Stimulated activated CD4-positive, alpha-beta T cell treated with anti-CD3 and anti-CD28 coated beads, TNF-alpha, amount 100 ng/mL, for 4 hours (primary cell): ENCODE measurements at places on chromosomes 4 and X.

DNA sequence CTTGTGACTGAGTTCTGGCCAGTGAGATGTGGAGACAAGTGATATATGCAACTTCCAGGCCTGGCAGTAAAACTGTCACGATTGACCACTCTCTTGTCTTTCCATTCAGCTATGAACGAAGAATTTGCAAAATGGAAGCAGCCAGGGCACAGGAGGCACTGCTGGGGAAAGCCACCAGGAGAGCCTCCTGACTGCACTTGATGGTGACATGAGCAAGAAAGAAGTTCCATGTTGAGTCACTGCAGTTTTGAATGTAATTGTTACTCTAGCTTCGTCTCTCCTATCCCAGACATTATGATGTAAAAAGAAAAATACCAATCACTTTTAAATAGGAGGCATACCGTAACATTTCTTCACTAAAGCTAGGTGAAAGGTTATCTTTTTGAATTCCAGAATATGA lies 32.4 kb upstream of the ZCCHC4 start:
- no peak for DNase-seq

- DNase-seq = no peak
Observed at GRCh38 chr4:159390648-159391047, 287.8 kb downstream of the RAPGEF2 start.

DNA sequence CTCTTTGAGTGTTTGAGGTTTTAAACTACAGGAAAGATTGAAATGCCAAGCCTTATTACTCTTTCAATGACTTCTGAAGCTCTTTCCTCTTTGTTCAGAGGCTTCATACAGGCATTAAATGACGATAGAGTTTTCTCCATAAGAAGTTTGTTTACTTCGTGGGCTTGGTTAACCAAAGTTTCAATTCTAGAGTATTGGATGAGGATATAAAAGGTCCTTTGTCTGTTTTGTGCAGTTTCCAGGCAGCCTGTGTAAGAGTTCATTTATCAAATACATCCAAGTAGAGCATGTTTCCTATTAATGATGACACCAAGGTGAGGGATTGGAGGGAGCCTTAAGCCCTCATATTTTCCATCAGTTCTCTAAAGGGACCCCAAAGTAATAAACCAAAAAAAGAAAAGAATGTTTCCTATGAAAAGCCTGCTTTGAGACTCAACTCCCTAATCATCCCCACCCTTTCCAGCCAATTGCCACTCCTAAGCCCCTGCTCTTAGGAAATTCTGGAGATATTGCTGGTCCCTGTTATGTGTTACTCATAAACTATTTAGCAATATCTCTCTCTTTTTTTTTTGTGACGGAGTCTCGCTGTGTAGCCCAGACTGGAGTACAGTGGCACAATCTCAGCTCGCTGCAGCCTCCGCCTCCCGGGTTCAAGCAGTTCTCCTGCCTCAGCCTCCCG lies 106.2 kb upstream of the IL13RA1 start:
- no peak for DNase-seq

GRCh38 chr4:108674356-108674977 lies 24.1 kb downstream of the OSTC start:
- no peak for DNase-seq

GRCh38 chr4:176889776-176890175 lies 97.1 kb upstream of the VEGFC start:
- DNase-seq = no peak

DNA sequence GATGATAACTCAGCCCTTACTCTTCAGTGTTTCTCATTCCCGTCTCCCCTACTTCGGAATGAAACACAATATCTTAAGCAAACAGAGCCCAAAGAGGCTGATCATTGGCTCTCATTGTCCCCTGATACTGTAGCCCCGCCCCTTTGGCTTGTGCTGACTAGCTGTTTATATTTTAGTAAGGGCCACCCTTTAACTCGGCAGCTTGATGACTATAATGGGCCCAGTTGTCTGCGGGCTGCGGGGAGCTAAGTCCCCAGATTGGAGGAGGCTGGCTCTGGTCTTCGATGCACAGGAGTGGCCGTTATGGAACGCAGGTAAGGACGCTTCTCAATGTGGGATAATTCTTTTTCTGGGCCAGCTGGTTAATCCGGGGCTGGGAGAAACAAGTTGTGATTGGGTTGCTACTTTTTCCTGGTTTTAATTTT lies at the start of gene TRIM2:
Gene TRIM2 (plus strand): TSS at position 197 of the 425 bp plus-strand sequence. CDS start 88 bp downstream, at position 285.
- DNase-seq = no peak

- no peak for DNase-seq
Observed at GRCh38 chrX:66408507-66408906, 230.4 kb downstream of the EDA2R start.

- DNase-seq = no peak
Observed at GRCh38 chrX:103849558-103849957, 17.5 kb upstream of the RAB9B start.

DNA sequence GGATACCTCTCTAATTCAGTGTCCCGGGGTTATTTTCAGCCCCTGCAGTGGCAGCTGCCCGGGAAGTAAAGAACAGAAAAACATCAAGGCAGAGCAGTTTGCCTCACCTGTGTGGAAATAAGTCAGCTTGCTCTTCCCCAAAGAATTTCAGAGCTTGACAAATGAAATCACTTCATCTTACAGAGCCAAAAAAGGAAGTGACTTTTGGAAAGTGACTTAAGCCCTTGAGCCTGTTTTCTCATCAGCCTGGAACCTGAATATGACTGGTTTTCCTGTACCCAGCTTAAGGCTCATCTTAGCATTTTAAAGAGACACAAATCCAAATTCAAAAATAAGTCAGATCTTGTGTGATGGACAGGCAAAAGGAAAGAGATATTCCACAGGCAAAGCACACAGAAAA lies 211.6 kb downstream of the RCHY1 start:
- DNase-seq = no peak

DNA sequence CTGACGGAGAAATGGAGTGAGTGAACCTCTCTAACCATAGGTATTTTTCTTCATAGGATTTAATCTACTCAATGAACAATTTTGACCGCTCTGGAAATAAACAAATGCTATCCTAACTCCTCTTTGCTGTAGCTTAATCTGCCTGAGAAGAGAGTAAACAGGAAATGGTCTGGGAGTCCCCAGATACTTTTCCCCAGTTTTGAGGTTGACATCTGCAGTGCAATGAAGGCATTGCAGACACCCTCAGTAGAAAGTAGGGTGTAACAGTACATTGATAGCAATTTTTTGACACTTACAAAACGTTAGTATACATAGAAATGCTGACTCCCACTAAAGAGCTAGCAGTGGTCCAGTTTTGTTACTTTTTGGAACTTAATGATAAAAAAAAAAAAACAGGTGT lies 495.9 kb upstream of the FAM241A start:
- DNase-seq = no peak

DNA sequence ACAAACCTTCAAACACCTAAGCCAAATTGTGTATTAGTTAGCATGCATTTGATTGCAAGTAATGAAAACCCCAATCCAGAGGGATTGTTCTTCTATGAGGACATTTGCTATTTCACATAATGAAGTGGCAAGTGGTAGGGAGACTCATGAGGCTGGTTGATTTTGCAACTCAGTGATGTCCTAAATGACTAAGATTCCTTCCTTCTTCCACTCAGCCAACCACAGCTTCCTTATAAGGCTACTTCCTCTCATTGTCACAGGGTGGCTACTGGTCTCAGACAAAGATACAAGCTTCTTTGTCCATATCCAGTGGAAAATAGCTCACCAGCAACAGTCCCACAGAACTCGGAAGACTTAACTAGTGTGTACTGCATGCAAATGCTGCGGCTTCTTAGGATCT lies 5.3 kb upstream of the OTC start:
- no peak for DNase-seq

- DNase-seq = no peak
Observed at GRCh38 chr4:14111730-14112181, 484.2 kb upstream of the BOD1L1 start.

GRCh38 chr4:25031077-25031621 lies 403 bp upstream of the LGI2 start:
- DNase-seq = no peak

DNA sequence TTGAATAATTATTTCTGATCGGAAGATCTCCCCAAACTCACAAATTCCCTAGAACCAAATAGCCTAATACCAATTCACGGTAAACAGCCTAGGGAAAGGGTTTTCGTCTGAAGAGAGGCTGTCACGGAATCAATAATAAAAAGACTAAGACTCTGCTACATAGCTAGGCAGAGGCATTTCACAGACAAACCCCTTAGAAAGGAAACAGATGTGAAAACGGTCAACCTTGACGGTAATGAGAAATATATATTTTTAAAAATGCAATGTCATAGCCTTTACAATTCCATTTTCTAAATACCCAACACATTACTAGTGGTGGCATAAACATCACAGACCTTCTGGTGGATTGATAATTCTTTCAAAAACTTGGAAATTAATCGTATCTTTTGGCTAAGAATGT lies 28.4 kb downstream of the PROM1 start:
- DNase-seq = no peak

DNA sequence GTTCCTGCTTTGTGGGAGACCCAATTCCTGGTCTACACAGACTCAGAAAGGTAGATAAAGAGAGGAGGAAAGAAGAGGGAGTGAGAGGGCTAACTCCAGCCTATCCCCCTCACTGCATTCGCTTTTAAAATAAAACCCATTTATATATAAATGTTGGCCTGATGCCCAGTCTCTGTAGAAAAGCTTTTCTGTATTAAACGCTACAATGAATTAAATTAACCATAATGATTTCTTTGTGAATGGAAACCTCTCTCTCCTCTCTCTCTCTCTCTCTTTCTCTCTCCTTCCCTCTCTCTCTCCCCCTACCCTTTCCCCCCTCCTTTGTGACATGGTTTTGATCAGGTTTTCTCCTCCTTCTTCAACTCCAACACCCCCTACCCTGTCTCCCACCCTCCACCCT lies 34.8 kb downstream of the PJA1 start:
- DNase-seq = no peak

GRCh38 chrX:100648458-100649417 lies 4.7 kb downstream of the SRPX2 start:
- DNase-seq = no peak

DNA sequence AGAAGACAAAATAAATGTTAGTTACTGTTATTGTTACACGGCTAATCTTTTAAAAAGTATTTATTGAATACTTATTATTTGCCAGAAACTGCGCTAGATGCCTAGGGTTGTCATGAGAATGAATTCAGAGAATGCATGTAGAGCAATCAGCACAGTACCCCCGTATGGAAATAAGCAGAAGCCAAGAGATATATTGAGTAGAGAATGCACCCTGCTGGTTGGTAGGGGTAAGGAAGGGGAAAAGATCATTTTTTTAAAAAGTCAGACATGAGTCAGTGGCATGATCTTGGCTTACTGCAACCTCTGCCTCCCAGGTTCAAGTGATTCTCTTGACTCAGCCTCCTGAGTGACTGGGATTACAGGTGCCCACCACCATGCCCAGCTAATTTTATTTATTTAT lies 13.1 kb upstream of the DRP2 start:
- DNase-seq = no peak

DNA sequence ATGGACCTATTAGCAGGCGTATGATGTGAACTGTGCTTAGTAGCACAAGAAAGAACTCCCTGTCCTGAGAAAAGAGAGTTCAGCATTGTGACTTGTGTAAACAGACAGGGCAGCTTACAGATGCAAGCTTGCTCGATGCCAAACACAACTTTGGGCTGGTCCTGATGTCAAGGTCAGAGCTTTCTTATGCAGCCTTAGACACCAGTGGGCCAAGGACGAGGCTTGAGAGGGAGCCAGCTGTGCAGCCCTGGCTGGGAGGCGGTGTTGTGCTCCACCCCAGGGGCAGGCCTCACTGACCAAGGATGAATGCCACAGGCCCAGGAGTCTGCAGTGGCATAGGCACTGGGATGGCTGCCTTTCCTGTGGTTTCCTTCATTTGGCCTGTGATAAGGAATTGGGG lies 35.4 kb downstream of the JADE1 start:
- no peak for DNase-seq

DNA sequence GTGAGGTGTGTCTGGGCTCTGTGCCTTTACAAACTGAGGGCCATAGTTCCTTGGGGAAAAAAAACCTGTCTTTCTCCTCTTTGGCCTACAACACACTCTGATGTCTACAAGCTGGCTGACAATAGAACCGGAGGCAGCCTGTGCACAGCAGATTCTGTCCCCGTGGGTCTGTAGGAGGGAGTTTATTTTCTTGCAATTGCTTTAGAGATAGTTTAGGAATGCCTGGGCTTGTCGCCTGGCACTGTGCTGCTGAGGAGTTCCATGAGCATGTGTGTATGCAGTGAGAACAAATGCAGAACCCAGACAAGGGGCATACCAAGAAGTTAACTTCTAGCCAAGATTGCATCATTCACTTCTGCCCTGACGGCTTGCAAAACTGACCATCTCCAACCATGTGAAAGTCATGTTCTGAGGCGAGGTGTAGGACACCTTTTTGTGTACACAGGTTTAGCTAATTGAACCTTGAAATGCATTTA lies 54.1 kb downstream of the CCNI start:
- no peak for DNase-seq

GRCh38 chr4:133178956-133179355 lies 29.9 kb downstream of the PCDH10 start:
- no peak for DNase-seq

GRCh38 chr4:25069014-25069413 lies 38.3 kb upstream of the LGI2 start:
- no peak for DNase-seq

DNA sequence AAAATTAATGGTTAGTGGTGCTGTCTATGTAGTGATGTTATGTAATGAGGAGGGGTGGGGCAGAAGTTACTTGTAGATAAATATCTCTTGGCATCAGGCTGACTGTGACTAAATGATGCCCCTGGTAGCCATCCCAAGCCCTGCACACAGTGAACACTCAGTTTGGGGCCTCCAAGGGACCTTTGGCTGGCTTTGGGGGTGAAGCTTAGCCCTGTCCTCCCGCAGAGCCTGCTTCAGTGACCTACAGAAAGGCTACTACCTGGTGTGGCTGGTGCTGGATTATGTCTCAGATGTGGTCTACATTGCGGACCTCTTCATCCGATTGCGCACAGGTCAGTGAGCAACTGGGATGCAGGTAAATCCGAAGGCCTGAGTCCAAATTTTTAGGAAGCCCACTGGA lies 7.8 kb downstream of the CNGA2 start:
- DNase-seq = no peak

DNA sequence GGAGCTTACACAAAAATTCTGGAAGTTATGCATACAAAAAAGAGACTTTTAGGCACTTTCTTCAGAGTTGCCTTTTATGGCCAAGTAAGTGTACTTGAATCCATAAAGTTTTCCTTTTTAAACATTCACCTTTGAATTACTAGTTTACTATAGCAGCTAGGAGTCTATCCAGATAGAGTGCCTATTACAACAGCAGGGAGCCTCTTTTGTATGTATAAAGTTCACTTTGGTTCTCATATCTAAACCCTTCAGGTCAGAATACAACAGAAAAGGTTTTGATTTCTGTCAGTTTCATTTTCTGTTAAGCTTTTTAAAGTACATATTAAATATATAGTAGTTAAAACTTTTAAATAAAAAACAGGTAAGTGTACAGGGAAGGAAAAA lies 51.4 kb upstream of the IL13RA1 start:
- DNase-seq = no peak

- no peak for DNase-seq
Observed at GRCh38 chr4:128310266-128310697, 22.7 kb upstream of the PGRMC2 start.

DNA sequence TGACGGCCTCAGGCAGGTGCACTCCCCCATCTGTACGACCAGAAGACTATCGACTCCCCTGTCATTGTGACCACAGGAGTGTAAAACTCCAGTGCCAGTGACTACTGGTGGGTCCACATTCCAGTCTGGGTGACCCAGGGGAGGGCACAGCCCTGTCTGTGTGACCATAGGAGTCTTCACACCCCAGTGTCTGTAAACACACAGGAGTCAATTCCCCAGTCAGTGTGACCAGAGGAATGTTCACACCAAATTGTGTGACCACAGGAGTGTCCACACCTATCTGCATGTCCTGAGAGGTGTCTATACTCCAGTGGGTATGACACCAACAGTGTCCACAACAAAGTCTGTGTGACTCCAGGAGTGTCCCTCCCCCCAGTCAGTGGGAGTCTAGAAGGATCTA lies 12.0 kb downstream of the FTSJ1 start:
- no peak for DNase-seq
